ENCODE measurements at places on chromosomes 11 and 22.

GRCh38 chr22:19177164-19178064 lies 1.1 kb downstream of the SLC25A1 start:
- no peak for DNase-seq

DNA sequence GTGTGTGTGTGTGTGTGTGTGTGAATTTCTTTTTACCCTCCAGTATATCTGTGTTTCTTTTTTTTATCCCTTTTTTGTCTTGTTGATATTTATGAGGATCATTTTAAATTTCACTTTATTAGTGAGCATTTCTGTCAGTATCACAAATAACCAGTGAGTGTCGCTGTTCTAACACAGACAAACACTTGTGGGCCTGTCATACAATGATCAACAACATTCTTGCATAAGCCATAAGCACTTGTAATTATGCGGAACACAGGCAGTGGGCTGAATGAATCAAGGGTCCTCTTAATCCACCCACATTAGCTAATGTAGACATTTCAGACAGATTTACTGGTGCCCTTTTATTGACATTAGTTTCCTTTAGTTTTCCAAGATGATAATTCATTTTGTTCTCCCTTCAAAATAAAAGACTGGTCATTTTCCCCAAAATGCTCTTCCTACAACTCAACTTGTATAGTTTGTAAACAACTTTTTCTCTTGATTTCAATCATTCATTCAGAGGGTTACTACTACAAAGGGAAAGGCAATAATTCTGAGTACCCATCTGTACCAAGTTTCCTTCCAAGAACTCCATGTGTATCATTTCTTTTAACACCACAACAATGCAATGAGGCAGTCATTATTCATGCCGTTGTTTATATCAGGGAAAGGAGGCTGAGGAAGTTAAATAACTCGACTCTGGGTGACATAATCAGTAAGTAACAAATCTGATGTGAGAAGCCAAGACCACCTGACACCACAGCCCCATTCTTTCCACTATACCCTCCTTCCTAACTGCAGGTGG lies 34.5 kb upstream of the ANO3 start:
- peak; percentile 2 for DNase-seq

- DNase-seq: no peak
Measured at GRCh38 chr22:45421349-45422055, 8.0 kb downstream of the RIBC2 start.

- no peak for DNase-seq
Measured at GRCh38 chr11:134346101-134346975, 14.6 kb downstream of the GLB1L2 start.

GRCh38 chr11:28514391-28514790 lies 406.2 kb downstream of the METTL15 start:
- no peak for DNase-seq

- DNase-seq: no peak
Measured at GRCh38 chr11:93655581-93656255, 5.8 kb upstream of the CEP295 start.

DNA sequence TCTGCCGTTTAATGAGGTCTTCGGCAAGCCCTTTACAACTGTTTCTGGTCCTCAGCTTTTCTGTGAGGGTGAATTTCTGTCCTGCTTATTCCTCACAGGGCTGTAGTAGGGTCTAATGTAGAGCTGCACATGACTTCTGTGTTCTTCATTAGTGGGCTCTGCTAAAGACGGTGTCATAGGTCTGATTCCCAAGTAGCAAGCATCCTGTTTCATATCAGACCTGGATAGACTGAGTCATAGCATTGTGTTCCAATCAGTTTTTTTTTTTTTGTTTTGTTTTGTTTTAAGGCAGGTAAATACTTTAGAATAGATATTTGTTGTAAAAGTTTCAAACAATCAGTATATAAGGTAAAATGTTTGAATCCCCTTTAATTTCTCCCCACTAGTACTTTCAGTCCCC lies 35.4 kb downstream of the BIRC2 start:
- no peak for DNase-seq

- no peak for DNase-seq
Measured at GRCh38 chr22:38205261-38206128, 3.7 kb downstream of the MAFF start.

DNA sequence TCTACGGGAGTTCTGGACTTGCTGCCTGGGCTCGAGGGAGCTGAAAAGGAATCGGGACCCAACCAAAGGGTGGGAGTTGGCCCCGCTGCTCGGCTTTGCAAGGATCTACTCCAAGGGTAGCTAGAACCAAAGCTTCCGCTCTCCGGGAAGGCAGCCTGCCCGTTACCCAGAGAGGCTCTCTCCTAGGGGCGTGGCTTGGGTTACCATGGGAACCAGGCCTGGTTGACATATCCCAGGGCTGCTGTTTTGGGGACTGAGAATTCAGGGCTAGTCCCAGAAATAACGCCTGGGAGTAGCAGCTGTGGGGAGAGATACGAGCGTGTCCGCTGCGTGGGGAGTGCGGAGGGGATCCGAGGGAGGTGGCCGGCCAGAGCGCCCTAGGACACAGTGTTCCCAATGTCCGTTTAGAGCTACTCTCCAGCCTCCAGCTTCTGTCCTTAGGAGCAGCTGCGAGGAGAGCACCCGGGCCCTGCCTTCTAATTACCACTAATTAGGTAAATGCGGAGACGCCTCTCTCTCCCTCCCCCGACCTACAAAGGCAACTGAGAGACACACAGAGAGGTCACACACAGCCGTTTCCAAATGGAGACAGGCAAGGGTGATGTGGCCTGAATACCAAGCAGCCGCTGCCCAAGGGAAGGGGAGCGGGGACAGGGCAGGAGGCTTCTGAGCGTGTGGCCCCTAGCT lies 141.6 kb upstream of the CADM1 start:
- no peak for DNase-seq
